Stimulated activated CD4-positive, alpha-beta T cell treated with anti-CD3 and anti-CD28 coated beads, Interleukin-12 subunit alpha, Interleukin-12 subunit beta, amount 100 ng/mL, for 24 hours (primary cell): ENCODE measurements at places on chromosomes 7 and 10.

DNA sequence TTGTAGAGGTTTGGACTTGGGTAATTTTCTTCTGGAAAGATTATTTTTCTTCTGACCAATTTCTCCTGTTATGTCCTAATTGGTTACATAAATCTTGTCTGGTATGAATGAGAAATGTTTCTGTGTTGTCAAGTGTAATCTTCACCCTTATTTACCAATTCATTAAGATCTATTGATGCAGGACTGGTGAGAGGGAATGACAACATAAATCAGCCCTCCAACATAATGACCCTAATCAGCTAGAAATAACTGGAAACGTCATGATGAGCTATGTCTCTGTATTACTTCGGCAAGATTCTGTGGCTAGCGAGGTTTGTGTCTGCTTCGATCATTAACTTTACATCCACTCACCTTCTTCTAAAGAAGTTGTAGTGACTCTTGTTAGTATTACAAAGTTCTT is 3.5 kb downstream of the FOXP2 start:
- DNase-seq, result no peak

- DNase-seq, result no peak
These were observed 85.3 kb downstream of the SEMA3C start for GRCh38 chr7:80833289-80834268.

DNA sequence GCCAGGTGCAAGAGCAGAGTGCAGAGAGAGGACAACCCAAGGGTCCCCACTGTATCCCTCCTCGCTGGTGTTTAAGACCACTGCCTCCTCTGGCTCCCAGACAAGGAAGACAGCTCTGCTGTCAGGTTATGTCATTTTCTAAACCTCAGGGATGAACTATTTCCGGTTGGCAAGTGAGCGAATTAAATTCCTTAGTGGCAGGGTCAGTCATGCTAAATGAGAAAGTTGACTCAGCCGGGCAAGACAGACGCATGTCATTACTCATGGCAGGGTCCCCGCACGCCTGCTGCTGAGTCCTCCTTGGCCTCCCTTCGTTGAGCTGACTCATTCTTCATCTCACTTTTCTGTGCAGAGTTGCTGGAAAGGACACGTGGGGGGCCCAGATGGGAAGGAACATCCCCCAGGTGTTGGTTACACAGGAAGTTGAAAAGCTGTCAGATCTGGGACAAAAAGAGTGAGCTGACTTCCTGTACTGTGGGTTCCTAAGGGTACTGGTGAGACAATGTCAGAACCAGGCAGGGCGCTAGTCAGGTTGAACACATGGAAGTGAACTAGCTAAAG is 47.1 kb upstream of the UCN3 start:
- DNase-seq, result peak; percentile 74

DNA sequence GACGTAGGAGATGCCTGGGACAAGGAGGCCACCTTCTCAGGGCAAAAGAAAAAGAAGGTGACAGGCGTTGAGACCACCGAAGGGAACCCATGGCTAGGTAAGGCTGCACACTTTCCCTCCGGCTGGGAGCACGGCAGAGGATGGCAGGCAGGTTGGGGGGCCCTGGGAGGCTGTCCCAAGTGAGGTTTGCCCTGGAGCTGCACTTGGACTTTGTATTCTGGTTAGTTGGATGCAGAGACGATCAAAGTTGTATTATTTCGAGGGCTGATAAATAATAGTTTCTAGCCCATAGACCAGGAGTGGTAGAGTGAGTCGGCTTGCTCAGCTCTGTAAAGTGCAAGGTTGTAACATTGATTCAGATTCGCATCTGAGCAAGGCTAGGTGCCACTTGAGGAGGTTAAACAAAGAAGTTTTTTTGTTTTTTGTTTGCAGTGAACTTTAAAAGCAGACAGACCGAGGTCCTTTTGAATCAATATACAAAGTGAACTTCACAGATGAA is 608 bp downstream of the ENTPD7 start:
- no peak for DNase-seq

DNA sequence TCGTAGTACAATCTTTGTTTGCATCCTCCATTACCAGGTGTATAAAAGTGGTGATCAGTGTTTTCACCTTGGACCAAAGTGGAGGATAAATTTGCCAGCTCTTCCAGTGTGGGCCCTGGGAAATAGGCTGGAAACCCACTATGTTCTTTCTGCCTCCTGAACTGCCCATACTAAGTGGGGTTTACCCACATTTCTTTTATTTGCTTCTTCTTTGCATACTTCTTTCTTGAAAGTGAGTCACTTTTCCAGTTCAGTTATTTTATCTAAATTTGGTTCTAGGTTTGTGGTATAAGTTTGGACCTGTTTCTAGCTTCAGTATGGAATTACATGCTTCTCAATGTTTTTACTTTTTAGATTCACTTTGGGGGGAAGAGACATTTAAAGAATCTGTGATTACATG is 126.2 kb upstream of the ACBD5 start:
- DNase-seq, result no peak

- DNase-seq, result no peak
These were observed 573.4 kb downstream of the ETV1 start for GRCh38 chr7:13416071-13416470.

- DNase-seq, result no peak
These were observed 30.6 kb downstream of the PODXL start for GRCh38 chr7:131525820-131526219.

GRCh38 chr10:90964781-90965465 is 44.0 kb upstream of the ANKRD1 start:
- no peak for DNase-seq

DNA sequence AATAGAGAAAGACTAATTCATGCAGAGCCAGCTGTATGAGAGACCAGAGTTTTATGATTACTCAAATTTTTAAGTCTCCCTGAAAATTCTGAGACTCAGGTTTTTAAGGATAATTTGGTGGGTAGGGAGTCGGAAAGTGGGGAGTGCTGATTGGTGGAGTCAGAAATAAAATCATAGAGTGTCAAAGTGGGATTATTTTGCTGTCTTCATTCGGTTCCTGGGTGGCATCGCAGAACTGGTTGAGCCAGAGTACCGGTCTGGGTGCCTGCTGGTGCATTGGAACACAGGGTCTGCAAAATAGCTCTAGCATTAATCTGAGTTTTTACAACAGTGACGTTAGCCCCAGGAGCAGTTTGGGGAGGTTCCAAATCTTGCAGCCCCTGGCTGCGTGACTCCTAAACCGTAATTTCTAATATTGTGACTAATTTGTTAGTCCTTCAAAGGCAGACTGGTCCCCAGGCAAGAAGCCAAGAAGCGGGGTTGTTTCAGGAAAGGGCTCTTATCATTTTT is 32.4 kb downstream of the GPRIN2 start:
- DNase-seq, result no peak

DNA sequence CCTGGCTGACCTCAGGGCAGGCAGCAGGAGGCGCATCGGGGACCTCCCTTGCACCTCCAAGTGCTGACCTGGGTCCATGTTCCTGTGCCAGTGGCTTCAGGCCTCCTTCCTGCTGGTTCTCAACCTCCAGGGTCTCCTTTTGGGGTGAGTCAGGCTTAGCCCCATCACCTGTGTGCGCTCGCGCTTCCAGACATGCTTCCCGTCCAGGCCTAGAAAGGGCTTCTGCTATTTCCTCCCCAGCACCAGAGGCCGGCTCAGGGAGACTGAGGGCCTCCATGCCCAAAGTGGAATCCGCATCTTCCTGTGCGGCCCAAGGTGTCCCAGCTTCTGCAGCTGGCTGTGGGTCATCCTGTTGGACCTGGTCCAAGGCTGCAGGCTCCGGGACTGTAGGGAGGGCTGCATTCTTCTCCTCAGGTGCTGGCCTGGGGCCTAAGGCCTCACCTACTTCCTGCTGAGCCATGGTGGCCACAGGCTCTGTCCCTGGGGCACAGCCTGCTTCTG is 5.9 kb downstream of the NACAD start:
- DNase-seq, result no peak

- no peak for DNase-seq
These were observed 5.8 kb downstream of the CALHM3 start for GRCh38 chr10:103473261-103473671.

GRCh38 chr7:5701085-5701914 is 80.2 kb downstream of the RNF216 start:
- peak; percentile 63 for DNase-seq

DNA sequence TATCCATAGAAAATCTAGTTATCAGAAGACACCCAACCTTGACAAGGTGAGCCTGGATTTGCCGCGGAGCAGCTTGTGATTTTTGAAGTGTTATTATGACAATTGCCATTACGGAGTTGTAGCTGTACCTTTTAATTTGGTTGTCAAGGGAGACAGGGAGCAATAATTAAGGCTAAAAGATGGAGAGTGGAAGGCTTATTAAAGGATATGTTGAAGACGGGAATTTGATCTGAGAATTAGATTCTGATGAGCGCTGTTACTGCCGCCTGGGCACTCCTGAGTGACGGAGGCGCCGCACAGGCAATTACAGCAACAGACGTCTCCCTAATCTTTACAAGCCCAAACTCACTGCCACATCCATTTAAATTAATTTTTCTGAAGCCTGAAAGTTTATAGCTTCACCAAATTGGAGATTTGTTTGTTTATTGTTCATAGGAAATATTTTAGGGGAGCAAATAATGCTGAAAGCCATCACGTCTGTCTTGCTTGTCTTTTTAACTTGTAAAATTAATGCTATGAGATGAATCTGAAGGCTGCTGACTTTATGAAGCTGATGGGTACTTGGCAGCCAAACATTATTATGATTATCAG is 475.0 kb upstream of the ADARB2 start:
- no peak for DNase-seq

- no peak for DNase-seq
These were observed 3.4 kb downstream of the PHYH start for GRCh38 chr10:13296476-13296875.

DNA sequence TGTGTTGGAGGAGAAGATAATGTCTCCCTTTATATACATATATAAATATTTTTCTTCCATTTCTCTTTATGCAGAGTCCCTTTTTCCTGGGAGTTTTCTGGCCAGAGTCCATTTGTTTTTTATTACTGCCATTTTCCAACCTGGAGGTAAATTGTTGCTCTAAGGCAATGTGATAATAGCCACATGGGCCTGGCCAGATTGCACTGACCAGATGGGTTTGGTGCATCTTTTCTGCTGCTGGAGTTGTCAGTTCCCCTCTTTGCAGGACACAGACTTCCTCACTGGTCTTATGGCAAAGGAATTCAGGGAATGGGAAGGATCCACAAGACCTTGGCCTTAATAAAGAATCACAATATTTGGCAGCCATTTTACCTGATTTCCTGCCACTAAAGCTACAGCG is 254.9 kb downstream of the SORCS3 start:
- DNase-seq, result no peak

GRCh38 chr10:125166658-125167057 is 6.3 kb upstream of the CTBP2 start:
- DNase-seq, result no peak

DNA sequence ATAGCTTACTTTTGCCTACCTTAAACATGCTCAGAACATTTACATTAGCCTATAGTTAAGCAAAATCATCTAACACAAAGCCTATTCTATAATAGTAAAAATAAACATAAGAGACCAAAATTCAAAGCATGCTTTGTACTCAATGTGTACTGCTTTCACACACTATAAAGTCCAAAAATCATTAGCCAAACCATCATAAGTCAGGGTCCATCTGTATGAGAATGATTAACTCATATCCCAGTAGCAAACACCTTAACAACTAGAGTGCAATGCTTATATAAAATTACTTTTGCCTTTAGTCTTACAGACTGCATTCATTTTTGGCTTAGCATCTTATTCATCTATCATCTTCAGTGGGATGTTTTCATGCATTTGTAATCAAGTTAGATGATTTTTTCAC is 49.4 kb upstream of the VWC2 start:
- no peak for DNase-seq

GRCh38 chr7:73442222-73442902 is 8.8 kb downstream of the FZD9 start:
- DNase-seq, result no peak

- no peak for DNase-seq
These were observed 57.8 kb upstream of the FZD1 start for GRCh38 chr7:91206361-91206960.

DNA sequence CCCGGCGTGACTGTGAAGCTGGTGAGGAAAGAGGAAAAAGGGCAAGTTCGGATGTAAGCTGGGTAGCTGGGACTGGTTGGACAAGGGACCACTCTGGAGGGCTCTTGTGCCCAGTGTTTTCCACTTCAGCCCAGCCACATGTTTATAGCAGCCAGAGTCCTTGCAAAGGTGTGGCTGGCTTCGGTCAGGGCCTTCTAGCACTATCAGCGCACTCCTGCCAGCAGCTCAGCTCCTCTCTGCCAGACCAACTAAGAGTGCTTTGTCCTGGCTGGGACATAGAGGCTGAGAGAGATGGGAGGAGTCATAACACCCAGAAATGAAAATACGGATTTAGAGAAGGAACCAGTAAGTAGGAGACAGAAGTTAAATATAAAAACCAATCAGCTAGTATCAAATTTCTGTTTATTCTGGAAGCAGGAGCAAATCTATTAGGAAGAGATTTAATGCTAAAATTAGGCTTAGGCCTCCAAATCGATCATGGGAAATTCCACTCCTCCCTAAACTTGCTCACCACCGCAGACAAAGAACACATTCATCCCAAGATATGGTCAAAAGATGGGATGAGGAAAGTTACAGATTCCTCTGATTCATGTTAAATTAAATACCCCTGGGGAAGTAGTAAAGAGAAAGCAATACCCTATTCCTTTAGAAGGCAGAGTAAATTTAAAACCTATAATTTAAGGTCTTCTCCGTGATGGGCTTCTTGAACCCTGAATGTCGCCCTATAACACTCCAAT is 135.0 kb downstream of the RALA start:
- no peak for DNase-seq

DNA sequence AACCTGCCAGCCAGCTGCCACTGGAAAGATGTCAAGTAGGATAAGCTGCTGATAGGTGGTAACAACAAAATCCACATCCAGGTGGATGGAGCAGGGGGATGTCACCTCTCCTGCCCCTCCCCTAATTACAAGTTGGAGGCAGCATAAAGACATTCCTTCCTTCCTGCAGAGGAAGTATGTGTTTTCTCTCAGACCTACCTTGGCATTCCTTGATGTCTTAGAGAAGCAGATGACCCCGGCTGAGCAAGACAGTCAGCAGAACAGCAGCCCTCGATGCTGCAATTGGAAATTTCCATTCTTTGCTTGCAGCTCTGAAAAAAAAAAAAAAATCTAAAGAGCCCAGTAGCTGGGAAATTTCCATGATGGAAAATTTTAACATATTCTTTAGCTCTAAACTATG is 137.5 kb upstream of the MKLN1 start:
- DNase-seq, result no peak

DNA sequence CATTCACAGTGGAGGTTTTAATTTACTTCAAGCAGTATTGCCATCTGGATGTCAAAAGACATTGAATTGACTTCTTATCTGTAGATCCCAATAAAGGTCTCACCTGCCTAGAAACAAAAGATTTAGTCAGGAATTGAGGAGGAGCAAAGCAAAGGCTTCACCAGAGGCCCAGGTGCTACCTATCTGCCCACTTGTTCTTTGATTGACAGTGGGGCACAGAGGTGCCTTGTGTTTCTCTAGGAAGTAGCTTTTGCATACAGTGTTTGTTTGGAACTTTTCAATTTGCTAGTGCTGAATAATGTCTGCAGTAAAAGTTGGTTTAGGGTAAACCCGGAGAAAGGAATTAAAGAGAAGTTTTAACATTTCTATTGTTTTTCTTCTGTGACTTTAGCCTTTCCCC is 40.4 kb downstream of the AUTS2 start:
- no peak for DNase-seq
